ENCODE measurements at places on chromosomes 1 and 21. TPM values are rescaled to one million over a fixed set of nuclear protein-coding genes. Genes with fewer than 3 reads are reported as not detected.
A peak's percentile ranks its signal among the peaks of the same experiment; 100 is the strongest.

DNA sequence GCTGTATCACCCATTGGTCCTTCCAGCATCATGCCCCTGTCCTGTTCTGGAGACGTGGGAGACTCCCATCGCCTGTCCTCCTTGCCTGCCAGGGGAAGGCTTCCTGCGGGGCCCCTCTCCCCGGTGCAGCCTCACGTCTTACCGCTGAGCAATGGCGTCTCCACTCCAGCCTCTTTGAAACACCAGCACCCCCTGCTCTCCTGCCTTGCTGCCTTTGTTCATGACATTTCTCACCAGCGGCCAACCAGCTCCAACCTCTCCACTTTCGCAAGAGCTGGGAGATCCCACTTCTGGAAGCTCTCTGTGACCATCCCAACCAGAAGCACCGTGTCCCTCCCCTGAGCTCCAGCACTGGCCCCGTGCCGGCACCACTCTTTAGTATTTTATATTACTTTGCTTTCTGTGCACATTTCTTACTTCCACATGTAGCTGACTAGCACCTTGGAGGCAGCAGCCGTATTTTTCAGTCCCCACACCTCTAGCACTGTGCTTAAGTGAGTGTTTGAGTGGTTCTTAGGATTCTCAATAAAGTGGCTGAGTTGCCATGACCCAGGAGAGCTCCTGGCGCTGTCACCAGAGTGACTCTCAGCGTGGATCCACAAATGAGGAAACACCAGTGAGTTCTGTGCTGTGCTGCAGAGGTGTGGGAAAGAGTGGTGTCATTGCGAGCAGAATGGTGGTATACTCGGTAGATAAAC is 83.5 kb downstream of the ATP5PO start:
- H3K27ac ChIP-seq: no peak overlapping the region
- peaks cover 6% of the 10 kb centered on the region for H3K27me3 ChIP-seq
- H3K4me3 ChIP-seq: no peak overlapping the region
- peaks cover 4% of the 10 kb centered on the region for H3K4me1 ChIP-seq
- peaks cover 72% of the 10 kb centered on the region for H3K36me3 ChIP-seq

The COL8A2 gene
- total RNA-seq: 1.9 TPM

- peaks cover 5% of the 10 kb centered on the region for H3K27me3 ChIP-seq
- peaks cover 49% of the 10 kb centered on the region for H3K4me1 ChIP-seq
- no peak for DNase-seq
- no peaks in the 10 kb centered on the region for H3K36me3 ChIP-seq
Measured at GRCh38 chr1:220296981-220297380, 24.7 kb upstream of the RAB3GAP2 start.

DNA sequence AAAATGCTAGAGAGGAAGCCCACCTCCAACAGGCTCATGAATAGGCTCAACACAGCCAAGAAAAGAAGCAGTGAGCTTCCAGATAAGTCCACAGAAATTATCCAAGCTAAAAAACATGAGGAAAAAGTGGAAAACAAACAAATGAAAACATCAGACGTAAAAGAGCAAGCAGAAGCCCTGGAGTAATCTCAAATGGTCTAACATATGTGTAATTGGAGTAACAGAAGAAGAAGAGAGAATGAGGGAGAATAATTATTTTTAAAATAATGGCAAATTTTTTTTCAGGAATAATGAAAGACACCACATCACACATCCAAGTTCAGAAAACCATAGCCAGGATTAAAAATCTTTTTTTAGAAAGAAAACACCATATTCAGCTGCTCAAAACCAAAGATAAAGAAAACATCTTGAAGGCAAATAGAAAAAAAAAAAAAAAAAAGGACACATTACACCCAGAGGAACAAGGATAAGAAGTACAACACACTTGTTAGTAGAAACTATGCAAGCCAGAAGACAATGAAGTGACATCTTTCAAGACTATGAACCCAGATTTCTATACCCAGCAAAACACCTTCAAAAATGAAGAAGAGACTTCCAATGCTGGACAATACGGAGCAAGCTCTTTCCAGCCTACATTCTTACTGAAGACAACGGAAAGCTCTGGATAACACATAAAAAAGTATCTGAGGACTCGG is 10.6 kb upstream of the SUMO3 start:
- DNase-seq: no peak
- H3K4me3 ChIP-seq: no peak overlapping the region
- no peak overlapping the region for H3K27ac ChIP-seq

The HRNR gene
- total RNA-seq: not detected

DNA sequence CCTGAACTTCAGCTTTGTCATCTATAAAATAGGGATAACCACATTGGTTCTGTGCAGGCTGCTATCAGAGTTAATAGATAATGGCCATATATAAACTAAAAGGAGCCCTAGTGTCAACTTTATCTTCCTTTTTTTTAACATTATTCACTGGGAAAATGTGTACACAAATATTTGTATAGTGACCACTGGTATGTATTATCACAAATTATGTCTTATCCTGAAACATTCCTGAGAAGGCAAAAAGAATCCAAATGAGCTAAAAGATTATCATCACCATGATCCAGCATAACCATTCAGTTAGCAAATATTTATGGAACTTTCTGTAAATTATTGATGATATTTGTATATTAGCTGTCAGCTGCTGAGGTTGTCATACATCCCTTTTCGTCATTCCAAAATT is 16.6 kb downstream of the ANGPTL3 start:
- peak overlapping the region; percentile 10 for H3K4me3 ChIP-seq
- peak; percentile 26 for DNase-seq
- H3K4me1 ChIP-seq: peaks cover 40% of the 10 kb centered on the region
- peak overlapping the region; percentile 59 for H3K27ac ChIP-seq
- H3K36me3 ChIP-seq: peaks cover 32% of the 10 kb centered on the region

DNA sequence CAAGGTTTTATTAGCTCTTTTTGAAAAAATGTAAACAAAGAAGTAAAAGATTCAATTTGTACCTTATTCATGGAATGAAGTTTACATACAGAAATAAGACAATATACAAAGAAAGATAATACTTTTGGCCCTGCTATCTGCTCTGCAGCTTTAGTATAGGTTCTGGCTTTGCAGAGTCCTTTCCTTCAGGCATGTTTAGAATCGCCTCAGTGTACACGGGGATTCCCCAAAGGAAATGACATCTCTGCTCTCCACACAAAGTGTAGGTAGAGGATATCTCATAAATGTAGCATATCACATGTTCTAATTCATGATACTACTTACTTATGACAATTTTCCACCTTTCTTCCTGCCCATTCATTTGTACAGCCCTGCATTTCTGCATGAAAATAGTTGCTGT is 222.6 kb upstream of the DPYD start:
- H3K27ac ChIP-seq: no peak overlapping the region
- H3K36me3 ChIP-seq: no peaks in the 10 kb centered on the region
- DNase-seq: no peak
- no peaks in the 10 kb centered on the region for H3K27me3 ChIP-seq

DNA sequence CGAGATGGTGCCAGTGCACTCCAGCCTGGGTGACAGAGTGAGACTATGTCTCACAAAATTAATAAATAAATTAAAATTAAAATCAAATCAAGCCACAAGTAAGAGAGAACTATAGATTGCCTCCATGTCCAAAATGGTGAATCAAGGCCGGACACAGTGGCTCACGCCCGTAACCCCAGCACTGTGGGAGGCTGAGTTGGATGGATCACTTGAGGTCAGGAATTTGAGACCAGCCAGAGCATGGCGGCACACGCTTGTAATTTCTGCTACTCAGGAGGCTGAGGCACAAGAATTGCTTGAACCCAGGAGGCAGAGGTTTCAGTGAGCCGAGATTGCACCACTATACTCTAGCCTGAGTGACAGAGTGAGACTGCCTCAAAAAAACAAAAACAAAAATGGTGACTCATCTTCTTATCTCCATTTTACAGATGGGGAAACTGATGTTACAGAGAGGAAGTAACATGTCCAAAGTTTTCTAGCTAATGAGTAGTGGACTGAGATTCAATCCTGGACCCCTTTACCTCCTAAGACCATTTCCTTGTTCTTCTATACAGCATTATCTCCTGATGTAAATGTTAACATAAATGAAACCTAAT is 99.0 kb upstream of the HNRNPU start:
- H3K36me3 ChIP-seq: no peaks in the 10 kb centered on the region
- DNase-seq: no peak
- H3K4me1 ChIP-seq: peaks cover 35% of the 10 kb centered on the region
- peak overlapping the region; percentile 82 for H3K4me3 ChIP-seq
- H3K27ac ChIP-seq: peak overlapping the region; percentile 95

DNA sequence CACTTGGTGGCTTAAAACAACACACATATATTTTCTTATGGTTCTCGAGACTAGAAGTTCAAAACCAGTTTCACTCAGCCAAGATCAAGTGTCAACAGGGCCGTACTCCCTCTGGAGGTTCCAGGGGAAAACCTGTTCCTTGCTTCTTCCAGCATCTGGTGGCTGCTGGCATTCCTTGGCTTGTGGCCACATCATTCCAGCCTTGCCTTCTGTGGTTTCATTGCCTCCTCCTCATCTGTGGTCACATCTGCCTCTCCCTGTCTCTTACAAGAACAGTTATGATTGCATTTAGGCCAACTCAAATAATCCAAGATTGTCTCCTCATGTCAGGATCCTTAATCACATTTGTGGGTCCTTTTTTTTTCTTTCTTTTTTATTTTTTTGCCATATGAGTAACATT is 240.7 kb upstream of the HOOK1 start:
- H3K4me3 ChIP-seq: no peak overlapping the region
- H3K27me3 ChIP-seq: no peaks in the 10 kb centered on the region
- peaks cover 7% of the 10 kb centered on the region for H3K36me3 ChIP-seq
- H3K27ac ChIP-seq: no peak overlapping the region

DNA sequence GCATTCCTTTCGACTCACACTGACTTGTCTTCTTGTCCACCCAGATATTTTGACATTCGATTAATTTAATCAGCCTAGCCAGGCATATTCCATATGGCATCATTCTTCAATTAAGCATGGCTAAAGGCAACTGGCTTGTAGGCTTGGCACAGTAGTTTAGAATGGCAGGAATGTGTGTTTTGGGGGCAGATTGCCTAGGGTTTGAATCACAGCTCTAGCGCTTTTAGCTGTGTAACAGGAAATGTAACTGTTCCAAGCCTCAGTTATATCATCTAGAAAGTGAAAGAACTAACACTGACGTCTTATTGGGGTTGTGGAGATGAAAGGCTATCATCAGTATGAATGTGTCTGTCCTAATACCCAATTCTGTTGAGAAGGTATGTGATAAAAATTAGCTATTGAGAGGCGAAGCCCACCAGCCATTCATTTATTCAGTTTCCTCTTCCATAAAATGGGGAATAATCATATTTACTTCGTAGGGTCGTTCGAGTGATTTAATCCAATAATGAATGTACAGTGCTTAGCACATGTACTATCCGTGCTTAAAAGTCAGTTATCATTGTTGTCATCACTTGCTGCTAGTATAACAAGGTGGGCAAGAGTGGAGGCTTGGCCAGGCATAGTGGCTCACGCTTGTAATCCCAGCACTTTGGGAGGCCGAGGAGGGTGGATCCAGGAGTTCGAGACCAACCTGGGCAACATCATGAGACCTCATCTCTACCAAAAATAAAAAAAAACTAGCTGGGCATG is 41.6 kb upstream of the GRHL3 start:
- H3K27me3 ChIP-seq: peaks cover 36% of the 10 kb centered on the region
- peaks cover 13% of the 10 kb centered on the region for H3K36me3 ChIP-seq
- no peak overlapping the region for H3K27ac ChIP-seq
- peak; percentile 49 for DNase-seq
- H3K4me1 ChIP-seq: peaks cover 23% of the 10 kb centered on the region

DNA sequence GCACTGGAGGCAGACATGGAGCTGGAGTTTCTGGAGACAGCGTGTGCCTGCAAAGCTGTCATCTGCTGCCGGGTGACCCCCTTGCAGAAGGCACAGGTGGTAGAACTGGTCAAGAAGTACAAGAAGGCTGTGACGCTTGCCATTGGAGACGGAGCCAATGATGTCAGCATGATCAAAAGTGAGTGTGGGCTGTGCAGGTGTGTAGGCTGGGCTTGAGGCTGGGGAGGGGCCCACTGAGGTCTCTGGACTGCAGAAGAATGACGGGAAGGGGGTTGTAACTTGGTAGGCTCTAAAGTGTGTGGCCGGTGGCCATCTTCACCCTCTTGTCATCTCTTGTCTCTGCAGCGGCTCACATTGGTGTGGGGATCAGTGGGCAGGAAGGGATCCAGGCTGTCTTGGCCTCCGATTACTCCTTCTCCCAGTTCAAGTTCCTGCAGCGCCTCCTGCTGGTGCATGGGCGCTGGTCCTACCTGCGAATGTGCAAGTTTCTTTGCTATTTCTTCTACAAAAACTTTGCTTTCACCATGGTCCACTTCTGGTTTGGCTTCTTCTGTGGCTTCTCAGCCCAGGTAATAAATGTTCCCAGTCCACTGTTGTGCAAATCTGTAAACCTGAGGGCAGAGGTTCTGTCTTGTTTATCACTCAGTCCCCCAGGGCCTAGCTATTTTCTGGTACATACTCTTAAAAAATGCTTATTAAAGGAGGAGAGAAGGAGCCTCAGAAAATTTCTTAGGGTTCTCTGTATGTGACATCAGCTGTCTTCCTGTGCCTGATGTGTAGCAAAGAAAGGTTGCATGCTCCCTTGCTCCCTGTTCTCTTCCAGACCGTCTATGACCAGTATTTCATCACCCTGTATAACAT is 19.9 kb downstream of the ATP8B2 start:
- peak; percentile 34 for DNase-seq
- H3K4me1 ChIP-seq: no peaks in the 10 kb centered on the region
- H3K27ac ChIP-seq: no peak overlapping the region
- H3K36me3 ChIP-seq: peaks cover 61% of the 10 kb centered on the region

DNA sequence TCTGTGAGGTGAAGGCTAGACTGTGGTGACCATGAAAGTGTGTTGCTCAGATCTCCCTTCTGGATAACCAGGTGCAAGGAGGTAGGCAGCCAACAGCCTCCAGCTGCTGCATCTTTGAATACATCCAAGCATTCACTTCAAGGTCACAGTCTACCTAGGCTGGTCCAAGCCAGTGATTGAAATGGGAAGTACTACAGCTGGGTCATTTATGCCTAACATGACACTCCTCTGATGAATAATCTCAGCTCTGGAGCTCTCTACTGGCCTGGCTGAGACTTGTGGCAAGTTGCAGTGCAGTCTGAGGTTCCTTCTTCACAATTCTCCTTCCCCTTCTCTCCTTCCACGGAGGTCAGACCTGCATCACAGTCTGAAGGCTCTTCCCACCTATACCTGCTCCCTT is 35.0 kb upstream of the ARHGAP29 start:
- peaks cover 39% of the 10 kb centered on the region for H3K4me1 ChIP-seq
- H3K27me3 ChIP-seq: peaks cover 3% of the 10 kb centered on the region
- H3K4me3 ChIP-seq: no peak overlapping the region

DNA sequence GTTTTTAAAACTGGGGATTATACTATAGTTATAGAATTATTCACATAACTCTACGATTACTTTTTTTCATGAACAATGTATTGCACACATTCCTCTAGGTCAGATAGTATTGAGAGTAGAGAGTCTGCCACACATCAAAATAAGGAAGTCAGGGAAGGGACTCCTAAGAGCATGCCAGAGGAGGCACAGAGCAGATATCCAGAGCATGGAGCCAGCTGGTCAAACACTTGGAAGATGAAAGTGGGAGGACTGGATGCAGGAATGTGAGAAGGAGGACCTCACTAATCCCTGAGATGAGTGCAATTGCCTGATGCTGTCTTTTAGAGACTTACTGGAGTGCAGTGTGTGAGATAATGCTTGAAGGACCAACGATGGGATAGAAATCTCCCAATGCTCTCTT is 9.6 kb upstream of the RFX5 start:
- no peak overlapping the region for H3K4me3 ChIP-seq
- H3K27me3 ChIP-seq: peaks cover 4% of the 10 kb centered on the region
- H3K36me3 ChIP-seq: peaks cover 11% of the 10 kb centered on the region
- DNase-seq: no peak
- no peak overlapping the region for H3K27ac ChIP-seq
- H3K4me1 ChIP-seq: no peaks in the 10 kb centered on the region
